ENCODE measurements at places on chromosomes 5 and 9.

GRCh38 chr5:173664154-173664526 lies 47.7 kb upstream of the BOD1 start:
- peak; percentile 81 for DNase-seq

DNA sequence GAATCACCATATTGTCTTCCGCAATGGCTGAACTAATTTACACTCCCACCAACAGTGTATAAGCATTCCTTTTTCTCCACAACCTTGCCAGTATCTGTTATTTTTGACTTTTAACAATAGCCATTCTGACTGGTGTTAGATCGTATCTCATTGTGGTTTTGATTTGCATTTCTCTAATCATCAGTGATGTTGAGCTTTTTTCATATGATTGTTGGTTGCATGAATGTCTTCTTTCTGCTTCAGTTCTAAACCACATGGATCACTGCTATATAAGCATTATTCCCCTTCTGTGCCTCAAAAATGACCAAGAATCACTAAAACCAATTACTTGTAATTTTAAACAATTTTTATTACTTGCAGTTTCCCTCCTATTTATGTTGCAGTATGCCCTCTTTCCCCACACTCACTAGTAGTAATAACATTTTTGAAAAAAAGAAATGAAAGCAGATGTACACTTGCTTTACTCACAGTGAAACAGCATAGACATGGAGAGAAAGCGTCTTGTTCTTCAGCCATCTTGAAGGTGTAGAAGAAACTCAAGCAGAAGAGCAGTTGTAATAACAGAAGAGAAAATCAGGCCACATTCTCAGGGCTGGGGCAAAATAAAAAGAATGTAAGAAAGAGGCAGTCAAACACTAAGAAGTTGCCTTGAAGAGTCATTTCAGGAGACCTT lies 4.5 kb upstream of the TMEM252 start:
- no peak for DNase-seq

GRCh38 chr9:88690628-88691027 lies 155.7 kb downstream of the NXNL2 start:
- DNase-seq: no peak

- no peak for DNase-seq
Observed at GRCh38 chr5:150044329-150044681, 42.0 kb downstream of the CSF1R start.

DNA sequence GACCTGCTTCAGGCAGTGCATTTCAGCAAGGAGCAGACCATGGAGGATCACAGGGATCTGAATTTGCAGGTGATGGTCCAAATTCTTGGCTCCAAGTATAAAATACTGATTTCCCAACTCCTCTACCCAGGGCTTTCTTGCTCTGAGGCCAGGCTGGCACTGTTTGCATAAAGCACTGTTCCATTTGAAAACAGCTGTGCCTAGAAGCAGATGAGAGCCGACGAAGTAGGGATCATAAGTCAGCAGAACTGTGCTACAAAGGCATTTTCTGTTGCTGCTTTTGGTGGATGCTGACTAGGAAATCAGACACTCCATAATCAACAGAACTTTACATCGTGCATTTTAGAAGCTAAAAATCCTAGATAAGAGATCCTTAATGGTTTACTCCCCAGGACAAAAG lies 126.4 kb downstream of the MAT2B start:
- no peak for DNase-seq

DNA sequence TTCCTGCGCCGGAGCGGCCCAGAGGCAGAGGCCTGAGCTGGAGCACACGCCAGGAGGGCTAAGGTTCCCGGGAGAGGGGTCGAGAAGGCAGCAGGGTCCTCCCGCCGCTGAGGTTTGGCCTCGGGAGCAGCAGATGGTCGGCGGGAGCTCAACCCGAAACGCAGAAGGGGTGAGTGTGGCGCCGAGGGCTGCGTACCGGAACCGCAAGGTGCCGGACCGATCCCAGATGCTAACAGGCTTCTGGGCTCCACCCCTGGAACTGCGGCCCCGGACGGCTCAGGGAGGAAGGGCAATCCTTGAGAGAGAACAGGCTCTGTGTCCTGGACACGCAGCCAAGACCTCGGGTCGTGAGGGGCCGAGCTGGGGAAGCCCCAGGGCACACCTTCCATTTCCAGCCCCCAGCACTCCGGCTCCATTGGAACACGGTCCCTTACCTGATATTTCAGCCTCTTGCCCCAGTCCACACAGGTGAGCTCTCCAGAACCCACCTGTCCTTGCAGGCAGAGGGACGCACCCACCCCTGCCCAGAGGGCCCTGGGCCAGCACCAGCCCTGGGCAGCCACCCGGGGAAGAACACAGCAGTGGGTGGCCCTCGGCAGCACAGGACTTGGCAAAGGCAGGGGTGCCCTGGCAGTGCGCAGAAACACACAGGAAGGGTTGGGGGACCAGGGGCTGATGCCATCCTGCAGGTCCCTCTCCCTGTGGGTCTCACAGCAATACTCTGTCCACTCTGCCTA lies 1.4 kb downstream of the LHX3 start:
- DNase-seq: no peak

- no peak for DNase-seq
Observed at GRCh38 chr9:3329361-3329760, 196.4 kb downstream of the RFX3 start.

- no peak for DNase-seq
Observed at GRCh38 chr5:142969186-142969585, 199.0 kb downstream of the ARHGAP26 start.

DNA sequence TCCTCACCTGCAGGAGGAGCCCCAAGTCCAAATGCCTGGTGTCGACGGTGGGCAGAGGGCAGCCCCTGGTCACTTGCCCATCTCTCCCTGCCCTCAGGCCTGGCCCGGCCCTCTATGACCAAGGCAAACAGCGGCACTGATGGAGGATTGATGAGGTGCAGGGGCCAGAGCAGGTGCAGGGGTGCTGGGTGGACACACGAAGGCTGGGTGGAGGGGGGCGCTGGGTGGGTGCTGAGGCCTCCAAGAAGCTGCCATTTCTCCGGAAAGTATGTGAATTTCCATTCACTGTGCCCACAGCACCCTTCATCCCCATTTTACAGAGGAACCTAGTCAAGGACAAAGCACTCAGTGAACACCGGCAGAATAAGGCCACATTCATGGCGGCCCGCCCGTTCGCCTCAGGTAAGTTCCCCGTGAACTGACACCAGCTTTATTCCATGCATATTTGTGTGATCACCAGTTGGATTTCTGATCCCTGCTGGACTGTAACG lies 143.8 kb upstream of the PPP1R26 start:
- no peak for DNase-seq

DNA sequence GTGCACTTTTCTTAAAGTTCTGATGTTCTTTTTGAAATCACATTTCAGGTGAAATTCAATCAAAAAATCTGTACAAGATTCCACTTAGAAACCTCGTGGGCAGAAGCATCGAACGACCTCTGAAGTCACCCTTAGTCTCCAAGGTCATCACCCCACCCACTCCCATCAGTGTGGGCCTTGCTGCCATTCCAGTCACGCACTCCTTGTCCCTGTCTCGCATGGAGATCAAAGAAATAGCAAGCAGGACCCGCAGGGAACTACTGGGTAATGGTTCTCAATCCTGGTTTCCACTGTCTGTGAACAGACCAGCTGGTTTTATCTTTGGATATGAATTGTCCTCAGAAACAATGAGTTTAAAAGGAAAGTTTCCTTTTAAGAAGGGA lies 8.1 kb upstream of the SLC2A8 start:
- no peak for DNase-seq

DNA sequence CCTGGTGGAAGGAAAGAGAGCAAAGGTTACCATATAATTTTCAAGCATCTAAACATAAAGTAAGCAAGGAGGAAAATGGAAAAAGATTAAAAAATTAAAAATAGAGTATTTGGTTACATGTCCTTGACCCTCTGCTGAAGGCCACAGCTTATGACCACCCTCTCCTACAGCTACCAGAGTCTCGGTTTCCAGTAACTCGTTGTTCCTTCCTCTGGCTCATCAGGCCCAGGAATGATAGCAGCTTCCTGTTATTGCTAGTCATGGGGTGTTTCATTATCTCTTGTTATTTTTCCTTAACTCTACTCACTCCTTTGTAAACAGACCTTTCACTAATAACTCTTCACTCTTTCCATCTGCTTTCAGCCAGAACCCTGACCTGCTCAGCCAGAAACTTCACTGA lies 102.2 kb downstream of the YTHDC2 start:
- no peak for DNase-seq

GRCh38 chr5:156783092-156783491 lies 67.0 kb upstream of the PPP1R2B start:
- no peak for DNase-seq

DNA sequence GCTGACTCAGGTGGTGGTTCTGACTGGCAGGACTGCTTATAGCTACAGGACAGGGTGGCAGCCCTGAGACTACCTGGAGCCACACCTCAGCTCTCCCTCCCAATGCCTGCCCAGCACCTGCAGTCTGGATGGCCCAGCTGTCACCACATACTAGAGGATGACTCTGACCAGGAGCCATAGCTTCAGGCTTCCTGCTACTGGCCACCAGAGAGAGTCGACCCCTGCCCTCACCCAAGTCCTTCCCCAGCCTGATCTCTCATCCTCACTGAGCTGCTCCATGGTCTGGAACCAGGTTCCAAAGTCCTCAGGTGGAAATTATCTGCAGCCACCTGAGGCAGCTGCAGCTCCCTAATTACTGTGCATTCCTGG lies 25.6 kb upstream of the TDRD7 start:
- no peak for DNase-seq

DNA sequence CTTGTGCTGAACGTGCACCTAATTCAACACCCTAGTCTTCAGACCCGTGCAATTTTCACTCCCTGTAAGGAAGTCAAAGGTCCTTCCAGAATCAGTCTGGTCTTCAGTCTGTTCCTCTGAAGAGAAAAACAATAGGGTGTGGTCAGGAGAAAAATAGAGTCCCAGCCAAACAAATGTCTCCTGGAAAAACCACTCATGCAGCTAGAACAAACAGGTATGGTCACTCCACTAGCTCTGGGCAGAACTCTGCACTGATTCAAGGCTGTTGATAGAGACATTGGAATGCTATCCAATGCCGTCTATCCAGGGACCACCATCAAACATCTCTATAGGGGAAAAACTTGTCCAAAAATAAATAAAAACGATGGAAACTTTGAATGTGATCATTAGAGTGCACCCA lies 81.8 kb upstream of the MAP3K1 start:
- DNase-seq: no peak

DNA sequence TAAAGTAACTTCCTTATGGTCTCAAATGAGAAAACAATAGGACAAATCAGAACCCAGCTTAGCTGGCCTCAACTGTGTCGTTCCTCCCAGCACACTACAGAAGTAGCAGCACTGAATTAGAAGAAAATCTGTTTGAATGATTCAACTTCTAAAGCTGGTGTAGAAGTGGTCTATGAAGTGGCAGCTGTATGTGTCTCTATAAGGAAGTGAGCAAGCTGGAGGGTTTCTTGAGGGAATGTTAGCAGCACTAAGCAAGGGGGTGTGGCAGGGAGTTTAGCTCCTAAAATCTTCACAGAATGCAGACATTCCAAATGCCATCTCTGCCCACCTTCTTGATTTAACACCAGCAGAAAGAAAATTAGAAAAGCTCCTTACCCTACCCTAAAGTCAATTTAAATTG lies 4.1 kb downstream of the KLF9 start:
- peak; percentile 49 for DNase-seq

GRCh38 chr9:93597142-93597706 lies 20.8 kb downstream of the PHF2 start:
- DNase-seq: no peak

GRCh38 chr9:135574331-135574730 lies 12.8 kb downstream of the PAEP start:
- DNase-seq: no peak

DNA sequence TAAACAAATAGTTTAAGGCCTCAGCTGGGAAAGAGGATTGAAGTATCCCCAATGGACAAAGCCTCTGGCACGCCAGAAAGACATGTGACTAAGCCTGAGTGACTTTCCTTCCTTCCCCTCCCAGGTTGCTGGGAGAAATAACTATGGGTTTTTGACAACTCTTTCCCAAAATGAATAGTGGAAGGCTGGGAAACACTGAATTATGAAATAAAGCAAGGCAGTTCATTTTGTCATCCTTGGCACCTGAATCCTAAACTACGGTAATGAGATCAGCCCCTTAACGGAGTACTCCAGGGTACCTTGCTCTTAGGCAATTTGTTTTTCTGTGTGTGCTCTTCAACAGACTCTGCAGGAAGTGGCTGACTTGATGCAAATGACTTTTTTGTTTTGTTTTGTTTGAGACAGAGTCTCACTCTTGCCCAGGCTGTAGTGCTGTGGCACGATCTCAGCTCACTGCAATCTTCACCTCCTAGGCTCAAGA lies 75.2 kb downstream of the LMNB1 start:
- DNase-seq: no peak

DNA sequence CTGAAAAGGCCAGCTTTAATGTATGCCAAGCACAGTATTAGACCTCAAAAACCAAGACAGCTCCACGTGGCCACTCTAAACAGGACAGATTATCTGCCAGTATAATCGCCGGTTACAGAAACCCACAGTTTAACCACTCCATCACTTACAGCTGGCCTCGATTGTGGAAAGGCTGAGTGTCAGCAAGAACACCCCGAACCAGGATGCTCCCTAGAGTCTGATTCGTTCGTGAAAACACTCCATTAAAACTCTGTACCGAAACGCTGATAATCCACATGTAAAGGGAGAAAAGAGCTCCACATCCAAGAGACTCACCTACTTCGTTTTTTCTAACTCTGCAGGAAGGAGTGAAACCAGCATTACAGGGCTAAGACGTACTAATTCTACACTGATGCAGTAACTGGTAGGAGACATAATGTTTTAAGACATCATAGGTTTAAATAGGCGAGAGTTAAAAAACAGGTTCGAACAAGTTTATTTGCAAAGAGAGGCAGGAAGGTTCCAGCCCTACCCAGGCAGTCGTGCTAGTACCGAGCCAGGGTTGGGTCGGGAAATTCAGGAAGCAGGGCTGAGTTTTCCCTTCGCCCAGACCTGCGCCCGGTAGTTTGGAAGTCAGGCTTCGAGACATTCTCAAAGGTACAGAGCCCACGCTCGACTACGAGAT lies 949 bp downstream of the SERINC5 start:
- peak; percentile 16 for DNase-seq

- DNase-seq: no peak
Observed at GRCh38 chr9:78609450-78609849, 312.5 kb downstream of the PSAT1 start.

GRCh38 chr9:33315371-33315770 lies 25.1 kb downstream of the NFX1 start:
- peak; percentile 58 for DNase-seq

GRCh38 chr9:34974664-34975063 lies 14.9 kb upstream of the DNAJB5 start:
- no peak for DNase-seq

GRCh38 chr5:154850255-154851062 lies at the start of gene FAXDC2:
Gene FAXDC2 (minus strand): TSS chr5:154850603. CDS start chr5:154838178, 12,425 bp downstream.
- no peak for DNase-seq

DNA sequence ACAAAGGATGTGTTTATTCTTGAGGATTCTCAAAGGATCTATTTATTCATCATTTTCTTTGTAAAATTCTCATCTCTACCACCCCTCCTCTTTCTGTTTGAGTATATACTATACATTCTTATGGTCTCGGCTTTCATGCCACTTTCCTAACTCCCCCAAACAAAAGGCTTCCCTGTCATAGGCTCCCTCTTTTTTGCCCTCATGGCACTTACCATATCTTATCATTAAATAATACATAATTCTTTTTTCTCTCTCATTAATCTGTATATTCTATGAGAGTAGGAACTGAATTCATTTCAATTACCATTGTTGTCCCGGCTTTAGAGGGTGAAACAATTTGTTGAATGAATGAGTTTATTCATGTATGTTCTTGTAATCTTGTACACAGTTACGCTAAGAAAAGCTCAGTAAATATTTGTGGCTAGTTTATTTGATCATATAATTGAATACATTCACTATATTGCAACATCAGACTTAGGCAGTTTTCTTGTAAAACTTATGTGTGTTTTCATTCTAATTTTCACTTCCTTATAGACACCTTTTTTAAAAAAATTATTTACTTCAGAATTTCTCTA lies 254.6 kb downstream of the EDIL3 start:
- no peak for DNase-seq

Measured in Kasumi-1 (cell line).